ENCODE measurements at places on chromosomes 7 and 10.

DNA sequence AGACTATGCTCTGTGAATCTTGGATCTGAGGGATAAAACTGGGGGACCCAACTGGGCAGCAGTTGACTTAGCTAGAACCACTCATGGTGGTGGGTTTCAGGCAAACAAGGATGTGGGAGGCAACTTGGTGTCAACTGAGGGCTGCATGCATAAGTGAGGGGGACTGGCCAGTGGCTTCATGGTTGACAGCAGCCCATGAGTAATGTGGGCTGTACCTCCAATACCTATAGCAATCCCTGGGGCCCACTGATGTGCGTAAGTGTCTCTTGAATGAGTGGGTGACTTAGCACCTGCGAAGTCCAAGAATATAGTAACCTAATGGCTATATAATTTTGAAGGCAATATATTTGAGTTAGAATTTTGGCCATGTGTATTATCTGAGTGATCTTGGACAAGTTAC is 13.7 kb upstream of the MAP3K8 start:
- no peak for DNase-seq

DNA sequence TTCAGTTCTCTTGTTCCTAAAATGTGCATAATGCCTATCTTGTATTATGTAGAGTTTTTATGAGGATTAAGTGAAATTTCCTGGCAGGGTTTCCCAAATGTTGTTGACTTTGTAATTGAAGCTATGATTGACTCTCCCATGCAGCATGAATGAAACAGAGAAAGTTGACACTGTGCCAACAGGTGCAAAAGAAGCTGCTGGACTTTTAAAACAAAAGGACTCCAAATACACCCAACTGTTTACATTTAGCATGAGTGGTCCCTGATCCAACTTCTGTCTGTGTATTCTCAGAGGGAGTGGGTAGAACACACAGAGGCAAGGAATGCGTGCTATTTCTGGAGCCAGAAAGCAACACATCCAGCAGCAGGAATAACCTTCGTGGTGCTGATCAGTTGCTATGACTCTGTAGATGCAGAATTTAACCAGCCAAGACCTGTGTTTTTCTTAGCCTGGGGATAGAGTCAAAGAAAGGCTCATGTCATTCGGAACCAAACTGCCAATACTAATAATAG is 14.4 kb upstream of the RBM20 start:
- DNase-seq: no peak

GRCh38 chr7:72279203-72279602 is 132.9 kb downstream of the CALN1 start:
- DNase-seq: no peak

- no peak for DNase-seq
These were observed 60.7 kb downstream of the CD36 start for GRCh38 chr7:80699045-80699638.

DNA sequence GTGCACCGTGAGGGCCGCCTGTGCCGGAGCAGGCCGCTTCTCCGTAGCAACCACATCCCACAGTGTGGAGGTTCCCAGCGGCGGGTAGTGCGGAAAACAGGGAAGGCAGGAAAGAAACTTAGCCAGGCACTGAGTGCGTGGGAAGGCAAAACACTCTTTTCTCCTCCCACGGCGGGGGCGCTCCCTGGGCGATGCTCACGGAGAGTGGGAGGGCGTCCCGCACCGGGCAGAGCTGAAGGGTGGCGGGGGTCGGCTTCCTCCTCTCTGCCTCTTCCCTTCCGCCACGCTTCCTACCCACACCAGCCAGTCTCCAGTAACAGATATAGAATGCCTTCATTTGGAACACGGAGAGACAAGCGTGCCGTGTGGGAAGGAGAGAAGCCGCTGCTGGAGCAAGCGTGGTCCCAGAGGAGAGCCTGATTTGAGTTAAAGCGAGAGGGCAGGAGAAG is 252.5 kb downstream of the PAXIP1 start:
- no peak for DNase-seq

DNA sequence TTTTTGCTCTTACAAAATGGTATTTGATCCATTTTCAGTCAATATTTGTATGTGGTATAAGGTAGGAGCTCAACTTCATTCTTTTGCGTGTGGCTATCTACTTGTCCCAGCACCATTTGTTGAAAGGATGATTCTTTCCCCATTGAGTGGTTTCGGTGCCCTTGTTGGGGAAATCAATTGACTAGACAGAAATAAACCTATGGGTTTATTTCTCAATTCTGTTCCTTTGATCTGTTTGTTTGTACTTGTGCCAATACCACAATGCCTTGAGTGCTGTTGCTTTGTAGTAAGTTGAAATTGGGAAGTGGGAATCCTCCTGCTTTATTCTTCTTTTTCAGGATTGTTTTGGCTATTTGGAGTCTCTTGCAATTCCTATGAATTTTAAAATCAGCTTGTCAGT is 41.0 kb downstream of the SNX10 start:
- DNase-seq: no peak

- DNase-seq: no peak
These were observed 311.3 kb upstream of the AOAH start for GRCh38 chr7:37035631-37036030.

- DNase-seq: no peak
These were observed 71.9 kb downstream of the WDR37 start for GRCh38 chr10:1128115-1128514.

GRCh38 chr10:127735723-127736221 is 1.2 kb upstream of the FOXI2 start:
- DNase-seq: no peak

DNA sequence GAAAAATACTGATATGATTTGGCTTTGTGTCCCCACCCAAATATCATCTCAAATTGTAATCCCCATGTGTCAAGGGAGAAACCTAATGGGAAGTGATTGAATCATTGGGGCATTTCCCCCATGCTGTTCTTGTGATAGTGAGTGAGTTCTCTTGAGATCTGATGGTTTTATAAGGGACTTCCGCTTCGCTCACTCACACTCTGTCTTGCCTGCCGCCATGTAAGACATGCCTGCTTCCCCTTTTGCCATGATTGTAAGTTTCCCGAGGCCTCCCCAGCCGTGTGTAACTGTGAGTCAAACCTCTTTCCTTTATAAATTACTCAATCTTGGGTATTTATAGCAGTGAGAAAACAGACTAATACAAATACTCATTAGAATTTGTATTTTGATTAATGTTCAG is 5.1 kb upstream of the MRPS17 start:
- DNase-seq: no peak

GRCh38 chr10:31304291-31304970 is 14.6 kb upstream of the ZEB1 start:
- DNase-seq: no peak

DNA sequence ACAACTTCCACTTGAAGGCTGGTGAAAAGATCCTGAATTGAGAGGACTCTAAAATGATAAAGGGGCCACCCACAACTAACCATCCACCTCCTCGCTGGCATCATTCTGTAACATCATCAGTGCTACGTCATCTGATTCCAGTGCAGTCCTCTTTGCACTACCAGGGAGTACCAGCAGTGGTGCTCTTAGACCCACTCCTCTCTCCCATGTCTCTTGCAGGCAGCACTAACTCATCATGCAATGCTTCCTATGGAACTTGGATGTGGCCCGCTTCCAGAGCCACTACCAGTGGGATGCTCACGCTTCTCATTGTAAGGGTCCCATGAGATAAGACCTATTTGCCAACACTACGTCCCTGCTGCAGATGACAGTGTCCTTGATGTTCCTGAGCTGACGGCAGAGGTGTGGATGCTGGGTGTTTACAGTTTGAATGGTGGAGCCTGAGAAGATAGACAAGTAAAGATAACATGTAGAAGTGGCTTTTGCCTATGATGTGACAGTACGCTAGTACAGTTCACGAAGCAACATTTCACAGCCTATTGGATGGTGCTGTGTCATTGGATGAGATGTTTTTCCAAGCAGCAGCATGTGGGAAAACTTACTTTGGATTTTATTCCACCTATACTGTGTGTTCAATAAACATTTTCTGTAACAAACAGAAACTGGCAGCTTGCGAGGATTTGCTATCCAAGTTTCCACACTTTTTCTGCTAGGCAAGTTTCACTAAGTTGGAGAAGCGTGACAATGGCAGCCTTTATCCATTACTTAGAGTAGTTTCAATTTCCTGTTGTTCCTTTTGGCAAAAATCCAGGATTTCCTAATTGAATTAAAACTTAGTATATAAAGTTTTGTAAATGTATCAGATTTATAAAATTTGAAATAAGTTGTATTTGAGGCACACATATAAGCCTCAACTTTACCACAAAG is 35.8 kb upstream of the COBL start:
- DNase-seq: no peak

DNA sequence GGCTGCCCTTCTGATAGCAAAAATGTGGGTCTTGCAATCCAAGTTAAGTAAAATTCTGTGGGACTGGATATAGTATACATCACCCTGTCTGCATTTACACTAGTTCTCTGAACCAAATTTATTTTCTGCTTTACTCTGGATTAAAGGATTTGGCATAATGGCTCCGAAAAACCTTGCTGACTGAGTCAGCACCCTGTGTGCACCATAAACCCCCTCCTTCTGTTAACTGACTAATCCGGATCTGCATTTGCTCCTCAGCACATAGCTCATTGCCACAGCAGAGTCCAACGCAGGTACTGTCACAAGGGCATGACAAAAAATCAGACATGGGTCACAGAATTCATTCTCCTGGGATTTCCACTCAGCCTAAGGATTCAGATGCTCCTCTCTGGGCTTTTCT is 1.3 kb downstream of the OR2A5 start:
- no peak for DNase-seq

- DNase-seq: no peak
These were observed 262.8 kb downstream of the DYNC1I1 start for GRCh38 chr7:96034940-96035727.

DNA sequence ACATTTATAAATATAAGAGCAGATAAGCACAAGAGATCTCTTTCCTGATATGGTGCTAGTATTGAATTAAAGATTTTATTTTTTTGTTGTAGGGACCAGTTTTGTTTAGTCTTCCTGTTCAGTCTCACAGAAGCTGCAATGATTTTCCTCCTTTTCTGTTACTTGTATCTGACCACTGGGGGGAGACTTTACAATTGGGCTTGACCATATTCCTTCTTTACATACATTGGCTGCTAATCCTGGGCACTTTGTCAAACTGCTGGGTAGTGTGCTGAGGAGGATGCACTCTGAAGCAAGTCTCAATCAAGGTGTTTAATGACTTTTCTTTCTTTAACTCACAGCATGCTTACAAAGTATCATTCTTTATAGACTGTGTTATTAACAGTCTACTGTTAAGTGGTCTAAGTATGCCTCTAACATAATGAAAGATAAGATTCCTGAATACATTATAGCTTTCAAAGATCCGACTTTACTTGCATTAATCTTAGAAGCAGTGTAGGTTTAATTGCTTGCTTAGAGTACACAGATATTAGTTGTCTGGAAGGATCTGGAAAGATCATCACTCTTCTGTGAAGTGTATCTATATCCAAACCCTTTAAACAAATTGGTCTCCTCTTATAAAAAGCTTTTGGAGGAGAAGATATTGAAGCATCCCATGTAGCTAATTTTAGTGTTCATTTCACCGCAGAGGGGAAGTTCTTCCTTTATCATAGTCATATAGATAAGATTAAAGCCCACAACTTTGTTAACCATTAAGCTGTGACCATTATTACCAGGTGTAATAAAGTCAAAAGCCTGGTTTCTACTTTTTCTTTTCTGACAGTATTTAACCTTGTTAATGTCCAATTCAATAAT is 3.1 kb downstream of the PALS2 start:
- no peak for DNase-seq

GRCh38 chr7:2617325-2617905 is 14.4 kb upstream of the TTYH3 start:
- DNase-seq: no peak

GRCh38 chr7:132933072-132933458 is 148.8 kb downstream of the CHCHD3 start:
- DNase-seq: no peak

DNA sequence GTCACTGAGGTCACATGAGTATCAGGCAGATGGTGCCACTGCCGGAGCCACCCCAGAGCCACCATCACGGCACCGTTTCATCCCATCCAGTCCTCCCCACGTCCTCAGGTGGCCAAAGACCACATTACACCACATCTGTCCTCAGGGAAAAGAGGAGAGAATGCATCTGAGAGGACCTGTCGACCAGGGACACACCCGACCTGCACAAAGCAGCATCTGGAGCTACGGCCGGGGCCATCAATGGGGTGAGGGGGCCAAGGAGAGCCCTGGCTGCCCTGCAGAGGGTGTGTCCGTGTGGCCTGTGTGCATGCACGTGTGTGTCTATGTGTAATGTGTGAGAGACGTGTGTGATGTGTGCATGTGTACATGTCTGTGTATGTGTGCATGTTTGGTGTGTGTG is 480.6 kb downstream of the DNAJB6 start:
- DNase-seq: no peak

- no peak for DNase-seq
These were observed 1247.8 kb upstream of the SORCS1 start for GRCh38 chr10:108412323-108412722.

DNA sequence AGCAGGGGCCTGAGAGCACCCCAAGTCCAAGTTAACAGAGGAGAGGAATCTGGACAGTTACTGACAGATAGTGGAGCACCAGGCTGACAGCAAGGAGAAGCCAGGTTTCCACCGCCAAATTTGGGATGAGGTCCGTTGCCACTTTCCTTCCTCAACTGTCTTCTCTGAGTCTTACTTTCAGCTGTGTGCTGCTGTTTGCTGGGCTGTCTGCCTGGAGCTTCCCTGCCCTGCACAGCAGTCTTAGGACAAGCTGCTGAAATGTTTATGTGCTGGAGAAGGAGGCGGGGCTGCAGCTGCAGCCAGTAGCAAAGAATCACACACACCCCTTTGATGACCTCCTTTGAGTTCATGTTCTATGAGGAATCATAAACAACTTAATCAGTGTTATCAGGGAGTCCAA is 17.4 kb upstream of the CYP3A7 start:
- no peak for DNase-seq

DNA sequence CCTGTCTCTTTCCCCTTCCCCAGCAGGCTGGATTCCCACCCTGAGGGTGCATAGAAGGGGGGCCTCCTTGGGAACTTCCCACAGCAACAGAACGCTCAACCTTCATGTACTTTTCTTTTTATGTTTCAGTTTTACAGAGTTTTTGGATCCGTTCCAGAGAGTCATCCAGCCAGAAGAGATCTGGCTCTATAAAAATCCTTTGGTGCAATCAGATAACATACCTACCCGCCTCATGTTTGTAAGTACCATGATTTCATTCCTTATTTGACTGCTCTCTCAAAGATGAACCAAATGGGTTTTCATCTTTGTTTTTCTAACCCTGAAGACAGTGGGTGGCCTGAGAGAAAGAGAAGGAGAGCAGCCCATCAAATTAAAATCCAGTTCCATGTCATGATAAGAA is 46.7 kb downstream of the PLPP4 start:
- no peak for DNase-seq

GRCh38 chr7:80392229-80393169 is 119.4 kb downstream of the GNAT3 start:
- DNase-seq: no peak

GRCh38 chr7:119175911-119176627 is 951.6 kb downstream of the ANKRD7 start:
- no peak for DNase-seq

- DNase-seq: no peak
These were observed 153.7 kb downstream of the DNAJB9 start for GRCh38 chr7:108723381-108723814.

All from stimulated activated CD4-positive, alpha-beta T cell treated with anti-CD3 and anti-CD28 coated beads, Interleukin-12 subunit alpha, Interleukin-12 subunit beta, amount 100 ng/mL, for 4 hours (primary cell).